Omental fat pad (tissue), 4 donors: ENCODE measurements at places on chromosomes 6 and 20.

DNA sequence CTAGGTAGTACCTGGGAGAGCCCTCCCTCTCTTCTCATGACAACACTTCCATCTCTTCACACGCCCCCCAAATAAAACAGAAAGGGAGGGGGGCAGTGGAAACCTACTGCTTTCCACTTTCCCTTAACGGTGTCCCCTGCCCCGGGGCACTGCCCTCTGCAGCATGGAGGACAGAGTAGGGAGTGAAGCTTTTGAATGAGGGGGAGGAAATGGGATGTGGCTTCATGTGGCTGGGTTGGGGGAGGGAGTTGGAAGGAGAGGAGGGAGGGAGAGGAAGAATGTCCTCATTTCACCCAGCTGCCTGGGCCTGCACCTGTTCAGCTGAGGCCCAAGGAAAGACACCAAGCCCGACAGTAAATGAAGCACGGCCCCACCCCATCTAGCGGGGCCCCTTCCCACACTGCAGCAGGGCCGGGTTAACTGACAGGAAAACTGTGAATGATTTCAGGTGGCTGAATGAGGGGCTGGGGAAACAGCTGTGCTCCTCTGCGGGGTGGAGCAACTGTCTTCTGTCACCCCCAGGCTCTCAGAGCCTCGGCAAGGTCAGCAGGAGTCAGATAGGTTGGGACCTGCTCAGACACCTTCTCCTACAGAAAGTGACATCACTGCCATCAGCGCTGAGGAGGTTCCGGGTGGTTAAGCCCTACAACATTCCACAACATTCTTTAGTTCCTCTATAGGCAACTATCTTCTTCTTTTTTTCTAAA, 40.0 kb upstream of the TAF8 start:
- no peak for DNase-seq

GRCh38 chr6:42236030-42236429, 18.4 kb upstream of the MRPS10 start:
- no peak for DNase-seq

DNA sequence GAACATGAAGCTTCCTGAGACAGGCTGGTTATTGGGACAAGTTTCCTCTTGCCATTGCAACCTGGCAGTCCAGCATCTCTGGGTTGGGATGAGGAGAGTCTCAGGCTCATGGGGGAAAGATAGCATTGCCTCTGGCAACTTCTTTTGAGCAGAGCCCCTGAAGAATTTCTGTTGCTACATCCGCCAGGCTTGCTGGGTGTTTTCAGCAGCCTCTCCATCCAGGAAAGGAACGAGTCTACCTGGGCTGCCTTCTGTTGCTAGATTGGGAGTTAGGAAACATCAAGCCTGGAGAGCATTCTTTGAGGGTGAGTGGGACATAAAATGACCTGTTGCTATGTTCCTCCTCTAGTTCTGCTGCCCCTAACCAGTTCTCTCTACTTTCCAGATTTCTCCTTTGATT, 313.5 kb downstream of the RFPL4B start:
- DNase-seq: no peak

DNA sequence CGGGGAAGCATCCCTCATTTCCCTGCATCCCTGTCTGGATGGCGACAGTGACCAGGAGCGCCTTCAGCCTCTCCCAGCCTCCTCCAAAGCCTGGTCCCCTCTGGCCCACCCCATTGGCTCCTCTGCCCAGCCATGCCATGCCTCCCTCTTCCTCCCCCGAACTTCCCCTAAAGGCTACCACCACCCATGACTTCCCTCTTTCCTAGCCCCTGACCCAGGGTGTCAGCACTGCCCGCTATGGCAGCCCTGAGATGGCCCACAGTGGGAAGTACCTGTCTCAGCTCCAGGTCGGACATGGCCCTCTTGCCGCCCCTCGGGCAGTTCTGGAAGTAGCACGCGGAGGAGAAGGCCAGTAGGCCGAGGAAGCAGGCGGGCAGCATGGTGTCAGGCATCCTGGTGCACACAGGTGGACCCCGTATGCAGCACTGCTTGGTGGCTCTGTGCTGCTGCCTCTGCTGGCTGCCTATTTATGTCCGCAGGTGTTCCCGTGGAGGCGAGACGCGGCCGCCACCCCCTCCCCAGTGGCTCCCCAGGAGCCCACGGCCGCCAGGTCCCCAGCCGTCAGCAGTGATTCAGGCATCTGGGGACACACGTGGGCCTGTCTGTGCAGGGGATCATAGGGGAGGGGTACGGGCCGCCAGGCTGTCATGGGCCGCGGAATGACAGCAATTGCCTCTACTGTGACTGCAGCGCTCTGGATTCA, at the start of gene AVP:
TSS of gene AVP (minus strand) at position 442 of the 703 bp plus-strand sequence. CDS start at position 392, 50 bp downstream.
- DNase-seq: no peak

- no peak for DNase-seq
Observed at GRCh38 chr6:42378536-42378935, 73.2 kb downstream of the TRERF1 start.

DNA sequence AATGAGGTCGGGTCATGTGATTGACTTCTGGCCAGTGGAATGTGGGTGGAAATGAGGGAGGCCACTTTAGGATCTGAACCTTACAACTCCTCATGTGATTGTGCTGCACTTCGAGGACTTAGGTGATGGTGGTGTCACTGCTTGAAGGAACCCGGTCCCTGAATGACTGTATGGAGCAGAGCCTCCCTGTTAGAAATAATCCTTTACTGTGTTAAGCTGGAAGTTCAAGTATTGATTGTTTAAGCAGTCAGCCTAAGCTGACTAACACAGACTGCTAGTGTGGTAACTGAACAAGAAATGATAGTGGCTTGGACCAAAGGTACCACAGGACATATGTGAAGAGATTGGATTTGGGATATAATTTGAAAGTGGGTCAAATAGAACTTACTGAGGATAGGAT, 138.0 kb downstream of the OPN5 start:
- DNase-seq: no peak

- no peak for DNase-seq
Observed at GRCh38 chr6:157845493-157846259, 22.6 kb downstream of the SNX9 start.

DNA sequence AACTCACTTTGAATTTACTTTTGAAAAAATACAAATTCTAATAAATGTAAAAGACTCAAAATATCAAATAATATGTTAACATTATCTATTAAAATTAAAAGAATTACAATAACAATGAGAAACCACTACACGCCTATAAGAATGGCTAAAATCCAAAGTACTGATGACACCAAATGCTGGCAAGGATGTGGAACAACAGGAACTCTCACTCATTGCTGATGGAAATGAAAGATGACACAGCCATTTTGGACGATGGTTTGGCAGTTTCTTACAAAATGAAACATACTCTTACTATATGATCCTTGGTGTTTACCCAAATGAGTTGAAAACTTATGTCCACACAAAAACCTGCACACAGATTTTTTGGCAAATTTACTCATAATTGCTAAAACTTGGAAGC, 15.6 kb upstream of the STX11 start:
- DNase-seq: no peak

GRCh38 chr6:52724406-52725121, 38.7 kb downstream of the GSTA2 start:
- DNase-seq: peak; percentile 52

- no peak for DNase-seq
Observed at GRCh38 chr6:96992343-96992730, 67.8 kb downstream of the KLHL32 start.

DNA sequence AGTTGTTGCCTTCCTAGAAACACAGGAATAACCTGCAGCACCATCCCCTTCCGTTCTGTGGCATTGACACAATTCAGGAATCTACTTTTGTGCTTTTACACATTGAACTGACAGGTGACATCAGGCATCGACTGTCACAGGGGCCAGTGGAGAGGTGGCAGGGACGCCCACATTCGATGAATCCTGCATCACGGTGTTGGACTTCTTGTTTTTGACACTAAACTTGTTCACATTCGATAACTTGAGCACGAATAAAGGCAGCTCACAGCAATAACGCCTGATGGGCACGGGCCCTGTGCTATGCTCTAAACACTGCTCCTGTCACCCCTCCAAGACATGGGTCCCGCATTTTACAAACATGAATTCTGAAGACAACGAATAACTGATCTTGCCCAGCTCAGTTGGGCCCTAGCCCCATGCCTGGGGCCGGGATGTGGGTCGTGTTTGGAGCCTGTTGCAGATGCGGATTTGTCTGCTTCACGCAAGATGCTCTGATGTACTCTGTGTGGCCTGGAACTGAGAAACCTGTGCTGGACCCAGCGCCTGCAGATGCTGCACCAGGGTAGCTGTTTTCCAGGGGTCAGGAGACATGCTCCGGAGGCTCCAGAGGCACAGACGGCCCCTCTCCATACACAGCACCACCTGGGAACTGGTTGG, 75.7 kb downstream of the TTLL2 start:
- DNase-seq: no peak

DNA sequence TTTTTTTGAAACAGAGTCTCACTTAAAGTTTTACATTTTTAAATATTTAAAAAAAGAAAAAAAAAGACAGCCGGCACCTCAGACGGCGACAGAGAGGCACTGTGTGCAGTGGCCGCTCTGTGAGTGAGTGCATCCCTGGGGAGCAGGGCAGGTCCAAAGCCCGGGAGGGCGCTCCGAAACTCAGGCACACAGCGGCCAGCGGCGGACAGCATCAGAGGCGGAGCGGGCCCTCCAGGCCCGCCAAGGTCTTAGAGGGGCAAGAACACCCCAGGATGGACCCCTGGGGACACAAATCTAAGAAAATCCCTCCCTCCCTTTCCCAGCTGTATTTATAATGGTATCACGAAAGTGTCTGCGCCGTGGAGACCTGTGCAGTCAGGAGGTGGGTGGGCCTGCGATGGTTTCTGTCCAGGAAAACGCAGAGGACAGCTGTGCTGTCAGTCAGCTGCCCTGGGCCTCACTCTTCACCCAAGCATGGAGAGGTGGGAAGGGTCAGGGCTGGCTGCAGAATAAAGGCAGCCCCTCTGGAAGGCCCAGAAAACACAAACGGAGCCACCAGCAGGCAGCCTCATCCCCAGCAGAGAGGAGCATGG, 43.8 kb downstream of the TAF4 start:
- no peak for DNase-seq

DNA sequence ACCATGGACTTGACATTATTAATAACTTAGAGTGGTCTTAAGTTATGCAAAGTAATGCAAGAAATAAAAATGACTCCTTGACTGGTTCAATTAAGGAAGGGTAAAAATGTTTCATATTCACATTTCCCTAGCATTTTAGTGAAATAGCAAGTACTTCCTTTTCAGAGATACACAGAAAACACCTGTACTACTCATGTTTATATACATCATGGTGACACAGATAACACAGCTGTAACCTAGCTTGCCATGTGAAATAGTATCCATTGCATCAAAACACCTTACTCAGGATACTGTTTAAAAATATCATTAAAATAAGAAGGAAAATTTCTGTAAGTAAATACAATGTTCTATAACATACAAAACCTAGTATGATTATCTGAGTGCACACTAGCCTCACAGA, 102.4 kb downstream of the AHI1 start:
- no peak for DNase-seq

DNA sequence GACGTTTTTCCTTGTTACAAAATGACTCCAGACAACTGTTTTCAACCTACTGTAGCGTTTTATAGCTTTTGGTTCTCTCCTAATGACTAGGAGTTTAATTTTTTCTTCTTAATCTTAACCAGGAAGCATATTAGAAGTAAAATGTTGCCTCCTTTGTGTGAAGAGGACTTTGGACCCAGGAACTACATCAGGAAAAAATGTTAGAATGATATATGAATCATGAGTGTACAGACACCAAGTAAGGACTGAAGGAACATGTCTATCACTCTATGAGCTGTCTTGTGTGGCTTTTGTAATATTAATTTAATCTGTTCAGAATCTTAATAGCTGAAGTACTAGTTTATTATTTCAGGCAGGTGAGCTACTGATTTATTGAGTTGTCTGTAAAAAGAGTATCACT, 71.0 kb upstream of the MARCKS start:
- no peak for DNase-seq

- no peak for DNase-seq
Observed at GRCh38 chr6:143872201-143872600, 7.9 kb downstream of the ZC2HC1B start.

DNA sequence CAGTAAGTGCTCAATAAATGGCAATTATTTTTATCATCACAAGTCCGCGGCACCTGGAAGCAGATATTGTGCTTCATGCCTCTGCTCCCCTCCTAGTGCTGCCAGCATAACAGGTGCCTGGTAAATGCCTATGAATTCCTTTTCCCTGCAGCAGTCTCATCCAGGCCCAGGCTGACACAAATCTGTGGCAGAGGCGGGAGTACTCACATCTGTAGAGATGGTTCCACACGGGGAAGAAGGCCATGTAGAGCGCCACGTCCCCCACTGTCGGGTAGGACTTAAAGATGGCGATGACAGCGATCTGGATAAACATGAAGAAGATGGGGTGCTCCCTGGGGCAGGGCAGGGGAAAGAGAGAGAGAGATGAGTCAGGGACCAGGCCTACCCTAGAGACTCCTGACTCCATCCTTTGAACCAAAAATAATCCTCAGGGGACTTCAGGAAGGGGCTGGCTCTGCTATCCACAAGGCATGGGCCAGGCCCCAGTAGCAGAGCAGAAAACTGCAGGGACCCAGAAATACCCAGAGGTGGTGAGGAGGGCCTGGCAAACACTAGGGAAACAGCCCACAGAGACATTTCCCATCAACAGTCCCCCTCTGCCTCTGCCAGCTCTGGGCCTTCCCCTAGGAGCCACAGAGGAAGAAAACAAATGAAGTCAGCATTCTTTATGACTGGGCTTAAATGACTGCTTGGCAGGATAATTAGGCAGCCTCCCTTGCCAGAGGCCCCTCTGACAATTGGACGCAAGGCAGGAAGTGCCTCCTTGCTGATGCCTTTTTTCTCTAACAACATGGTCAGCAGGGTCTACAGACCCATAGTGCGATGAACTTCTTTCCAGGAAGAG, 23.0 kb downstream of the MAP1LC3A start:
- DNase-seq: no peak

DNA sequence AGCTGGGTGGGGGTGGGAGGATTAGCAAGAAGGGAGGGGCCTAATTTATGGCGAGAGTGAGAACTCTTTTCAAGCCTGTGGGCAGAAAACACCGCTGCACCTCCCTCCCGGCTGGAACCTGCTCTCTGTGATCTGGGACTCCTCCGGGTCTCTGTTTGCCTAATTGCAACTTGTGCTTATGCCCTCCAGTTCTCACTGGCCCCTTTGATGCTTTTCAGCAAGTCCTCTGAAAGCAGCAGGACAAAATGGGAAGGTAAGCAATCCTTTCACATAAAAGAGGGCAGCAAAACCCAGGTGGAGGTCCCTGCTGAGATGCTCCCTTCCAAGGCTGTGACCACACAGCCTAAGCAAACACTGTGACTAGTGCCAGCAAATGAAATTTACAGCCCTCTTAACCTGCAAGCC, 523.0 kb upstream of the FLRT3 start:
- DNase-seq: no peak

GRCh38 chr6:165487950-165488349, 175.1 kb downstream of the PDE10A start:
- DNase-seq: no peak

GRCh38 chr6:167079853-167080297, 43.0 kb upstream of the CCR6 start:
- DNase-seq: no peak

DNA sequence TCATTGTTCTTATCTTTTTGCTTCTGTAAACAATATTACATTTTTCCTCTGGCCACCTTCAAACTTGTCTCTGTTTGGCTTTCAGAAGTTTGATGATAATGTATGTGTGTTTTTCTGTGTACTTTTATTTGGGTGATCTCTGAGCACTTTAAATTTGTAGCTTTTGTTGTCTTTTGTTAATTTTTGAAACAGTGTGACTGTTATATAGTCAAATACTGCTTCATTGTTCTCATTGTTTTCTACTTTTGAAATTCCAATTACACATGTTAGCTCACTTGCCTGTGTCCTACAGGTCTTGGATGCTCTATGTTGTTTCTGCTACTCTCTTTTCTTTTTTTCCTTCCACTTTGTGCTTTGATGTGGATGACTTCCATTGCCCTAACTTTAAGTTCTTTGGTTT, 460.1 kb upstream of the KHDRBS2 start:
- DNase-seq: no peak
